ENCODE measurements at places on chromosomes 12 and 14.

GRCh38 chr12:57474430-57474829, 5.2 kb downstream of the ARHGAP9 start:
- DNase-seq: no peak

DNA sequence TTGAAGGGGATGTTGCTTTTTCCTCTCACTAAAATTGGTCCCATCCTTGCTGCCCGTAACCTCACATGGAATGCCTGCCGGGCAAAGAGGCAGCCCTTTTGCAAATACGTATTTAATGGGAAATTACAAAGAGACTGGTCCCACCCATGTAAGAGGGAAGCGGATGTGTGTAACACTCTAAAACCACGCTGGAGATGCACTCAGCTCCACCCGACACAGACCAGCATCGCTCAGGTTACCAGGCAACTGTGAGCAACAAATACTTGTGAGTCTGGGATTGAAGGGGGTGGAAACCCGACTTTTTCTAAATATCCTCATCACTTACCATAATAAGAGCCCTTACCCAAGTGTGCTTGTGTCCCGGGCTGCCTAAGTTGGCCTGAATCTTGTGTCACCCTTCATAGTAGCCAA, 47.7 kb downstream of the ELK3 start:
- peak; percentile 28 for DNase-seq

DNA sequence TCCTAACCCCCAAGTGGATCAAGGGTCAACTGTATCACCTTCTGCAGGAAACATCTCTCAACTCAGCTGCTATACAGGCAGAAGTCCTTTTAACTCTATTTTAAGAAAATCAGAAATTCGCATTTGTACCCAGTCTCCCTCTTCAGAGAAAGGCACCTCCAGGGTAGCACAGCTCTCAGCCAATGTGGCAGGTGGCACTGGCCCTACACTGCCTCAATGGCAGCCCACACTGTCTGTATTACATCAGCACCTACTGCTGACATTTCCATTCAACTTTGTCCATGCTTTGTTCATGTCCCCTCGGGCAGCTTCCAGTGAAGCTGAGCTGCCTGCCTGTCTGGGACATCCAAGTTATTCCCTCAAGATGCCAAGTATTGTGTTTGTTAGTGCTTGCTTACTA, 8.8 kb downstream of the SPTSSA start:
- DNase-seq: no peak

GRCh38 chr14:63972323-63972932, 119.6 kb downstream of the SYNE2 start:
- DNase-seq: peak; percentile 80

- DNase-seq: no peak
Observed at GRCh38 chr12:72989458-72989947, 717.3 kb downstream of the TRHDE start.

- peak; percentile 60 for DNase-seq
Observed at GRCh38 chr12:92466391-92467305, 236.1 kb upstream of the PLEKHG7 start.

DNA sequence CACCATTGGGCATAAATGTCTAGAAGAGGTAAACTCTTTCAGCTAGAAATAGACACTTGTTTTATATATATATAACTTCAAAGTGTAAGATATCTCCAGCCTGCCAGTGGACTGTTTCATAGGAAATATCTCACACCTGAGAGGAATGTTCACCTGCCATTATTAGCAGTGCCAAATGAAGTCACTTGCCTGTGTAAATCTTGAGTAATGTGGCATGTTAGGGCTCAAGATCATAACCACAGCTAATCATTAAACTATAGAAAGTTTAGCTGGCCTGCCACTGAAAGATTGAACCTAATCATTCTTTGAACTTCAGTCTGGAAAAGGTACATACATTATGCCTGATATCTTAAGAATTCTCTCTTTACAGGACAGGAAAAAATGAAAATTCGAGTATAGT, 25.5 kb upstream of the KCNJ8 start:
- no peak for DNase-seq

DNA sequence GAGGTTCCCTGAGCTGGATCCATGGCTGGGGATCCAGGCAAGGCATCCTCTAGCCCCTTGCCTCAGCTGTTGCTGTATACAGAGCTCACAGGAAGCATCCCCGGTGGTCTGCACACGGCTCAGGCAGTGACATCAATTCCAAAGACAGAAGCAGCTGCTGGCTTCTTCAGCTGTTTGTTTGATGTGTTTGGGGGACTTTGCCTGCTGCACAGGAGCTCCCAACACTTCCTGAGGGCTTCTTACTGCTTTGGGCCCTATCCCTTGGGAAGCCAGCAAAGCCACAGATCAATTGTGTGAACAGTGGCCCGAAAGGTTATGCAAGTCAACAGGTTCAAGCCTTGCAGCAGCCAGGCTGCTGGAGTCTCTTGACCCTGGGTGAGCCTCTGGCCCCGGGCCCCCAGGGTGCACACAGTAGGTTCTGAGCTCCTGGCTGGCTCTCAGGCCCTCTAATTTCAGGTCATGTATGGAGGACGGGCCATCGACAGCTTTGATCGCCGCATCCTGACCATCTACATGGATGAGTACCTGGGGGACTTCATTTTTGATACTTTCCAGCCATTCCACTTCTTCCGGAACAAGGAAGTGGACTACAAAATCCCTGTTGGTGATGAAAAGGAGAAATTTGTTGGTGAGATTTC, 42.6 kb downstream of the CCDC92 start:
- no peak for DNase-seq

GRCh38 chr12:19630536-19630935, 191.2 kb downstream of the AEBP2 start:
- DNase-seq: no peak

GRCh38 chr14:79175671-79176070, 1005.5 kb downstream of the NRXN3 start:
- DNase-seq: no peak

DNA sequence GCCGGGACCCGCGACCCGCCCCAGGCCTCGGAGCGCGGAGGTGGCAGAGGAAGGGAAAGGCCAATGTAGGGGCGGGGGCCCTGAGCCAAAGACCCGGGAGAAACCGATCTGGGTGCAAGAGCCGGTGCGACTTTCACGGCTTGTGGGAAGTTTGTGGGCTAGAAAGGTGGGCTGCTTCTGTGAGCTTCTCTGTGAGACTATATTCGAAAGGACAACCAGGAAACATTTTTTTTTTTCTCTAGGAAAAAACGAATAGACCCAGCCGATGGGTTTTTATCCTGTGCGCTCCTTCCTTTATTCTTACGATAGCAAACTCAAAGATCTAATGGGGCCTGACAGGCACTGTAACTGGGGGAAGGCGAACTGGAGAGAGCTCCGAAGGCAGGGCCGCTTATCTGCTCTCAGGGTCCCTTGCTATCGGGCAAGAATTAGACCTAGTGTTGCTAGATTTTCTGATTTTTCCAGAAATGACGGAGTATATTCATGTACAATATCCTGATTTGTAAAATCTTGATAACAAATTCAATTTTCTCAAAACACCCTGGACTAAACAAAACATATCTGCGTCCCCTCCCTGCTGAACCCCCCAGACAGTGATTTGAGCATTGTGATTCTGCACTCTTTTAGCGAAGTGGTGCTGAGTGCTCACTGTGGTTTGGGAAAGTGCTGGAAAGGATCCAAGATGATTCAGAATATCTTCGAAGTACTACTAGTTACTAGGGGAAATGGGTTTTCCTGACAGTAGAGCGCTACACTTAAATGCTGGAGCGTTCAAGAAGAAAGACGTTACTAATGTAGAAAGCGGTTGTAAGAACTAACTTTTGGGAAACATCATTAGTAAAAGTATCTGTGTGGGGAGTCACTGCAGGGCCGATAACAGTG, 563 bp upstream of the STXBP6 start:
- DNase-seq: no peak

GRCh38 chr12:101745481-101745880, 6.2 kb upstream of the SYCP3 start:
- no peak for DNase-seq

DNA sequence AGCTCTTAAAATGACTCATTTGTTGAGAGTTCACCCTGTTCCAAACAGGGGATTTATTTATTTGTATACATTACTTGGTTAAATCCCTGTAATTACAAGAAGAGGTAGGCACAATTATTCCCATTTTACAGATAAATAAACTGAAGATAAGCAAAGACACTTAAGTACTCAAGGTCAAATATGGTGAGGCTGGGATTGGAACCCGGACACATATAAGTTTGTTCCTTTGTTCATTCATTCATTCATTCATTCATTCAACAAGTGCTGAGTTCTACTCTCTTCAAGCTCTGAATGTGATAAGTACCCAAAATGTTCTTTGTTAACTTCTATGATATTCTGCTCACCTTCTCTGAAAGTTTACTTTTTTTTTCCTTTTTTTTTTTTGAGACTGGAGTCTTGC, 2.4 kb upstream of the TRIM9 start:
- DNase-seq: no peak

DNA sequence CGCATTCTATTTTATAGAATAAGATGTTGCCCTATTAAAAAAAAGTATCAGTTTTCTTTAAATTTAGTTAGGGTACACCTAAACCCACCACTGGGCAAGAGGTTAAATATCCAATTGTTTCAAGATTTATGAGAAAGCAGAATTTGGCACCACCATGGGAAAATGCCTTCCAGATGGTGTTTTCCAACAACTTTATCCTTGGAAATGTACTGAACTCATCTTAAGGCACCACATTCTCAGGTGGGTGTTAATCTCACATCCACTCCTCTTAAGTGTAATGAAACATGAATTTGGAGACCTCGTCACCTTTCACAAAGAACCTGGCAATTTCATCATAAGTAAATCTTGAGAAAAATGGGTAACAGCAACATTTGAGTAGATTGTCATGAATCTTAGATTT, 13.1 kb downstream of the CBX5 start:
- peak; percentile 50 for DNase-seq

DNA sequence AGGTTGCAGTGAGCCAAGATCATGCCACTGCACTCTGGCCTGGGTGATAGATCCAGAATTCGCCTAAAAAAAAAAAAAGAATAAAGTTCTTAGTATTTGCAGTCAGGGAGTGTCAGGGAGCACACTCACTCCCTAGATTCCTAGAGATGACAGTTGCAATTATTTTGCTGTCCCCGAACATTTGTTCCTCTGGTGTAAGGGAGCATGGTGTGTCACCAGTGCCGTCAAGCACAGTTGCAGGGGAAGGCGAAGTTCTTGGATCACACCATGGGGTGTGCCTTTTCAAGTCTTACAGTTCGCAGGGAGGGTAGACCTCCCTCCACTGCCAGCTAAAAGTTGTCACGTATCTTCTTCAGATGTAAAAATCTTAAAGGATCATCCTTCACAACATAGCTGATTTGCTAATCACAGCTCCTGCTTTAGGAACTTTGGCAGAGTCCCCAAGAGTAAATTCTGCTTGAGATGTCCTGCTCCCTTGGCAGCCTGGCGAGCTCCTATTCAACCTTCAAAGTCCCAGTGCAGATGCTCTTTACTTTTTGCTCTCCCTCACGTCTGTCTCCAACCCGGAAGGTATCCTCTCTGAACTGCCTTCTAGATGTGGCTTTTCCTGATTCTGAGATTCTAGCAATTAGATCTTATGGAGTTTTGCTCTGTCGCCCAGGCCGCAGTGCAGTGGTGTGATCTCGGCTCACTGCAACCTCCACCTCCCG, 11.3 kb downstream of the ACACB start:
- DNase-seq: no peak

GRCh38 chr14:88271205-88271604, 51.9 kb downstream of the KCNK10 start:
- no peak for DNase-seq

DNA sequence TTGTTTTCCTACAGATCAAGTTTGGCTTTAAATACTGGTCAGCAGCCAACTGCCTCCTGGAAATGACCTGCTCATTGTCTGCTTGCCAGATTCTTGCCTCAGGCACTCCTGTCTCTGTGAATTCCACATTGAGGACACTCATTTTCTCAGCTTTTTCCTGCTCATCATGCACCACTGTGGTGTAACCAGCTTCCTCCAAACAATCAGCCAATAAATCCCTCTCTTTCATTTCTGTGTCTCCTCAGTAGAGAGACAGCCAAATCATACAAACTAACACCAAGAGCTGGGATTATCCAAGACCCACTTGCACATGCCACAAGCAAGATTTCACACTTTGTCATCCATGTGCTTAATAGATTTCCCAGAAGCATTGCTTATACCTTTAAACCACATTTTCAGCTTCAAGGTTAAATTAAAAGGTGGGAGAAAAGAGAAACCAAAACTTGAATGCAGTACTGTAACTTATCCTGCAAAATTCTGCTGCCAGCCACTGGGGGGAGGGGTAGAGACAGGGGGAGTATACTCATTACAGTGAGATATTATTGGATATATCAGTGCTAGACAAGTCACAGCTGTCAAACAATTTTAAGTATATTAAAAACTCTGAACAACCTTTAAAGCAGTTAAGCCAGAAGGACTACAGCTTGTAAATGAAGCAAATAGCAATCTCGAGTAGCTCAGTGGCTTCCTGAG, 105.0 kb downstream of the PPP2R5E start:
- no peak for DNase-seq

- no peak for DNase-seq
Observed at GRCh38 chr12:124856132-124856841, 7.4 kb downstream of the SCARB1 start.

DNA sequence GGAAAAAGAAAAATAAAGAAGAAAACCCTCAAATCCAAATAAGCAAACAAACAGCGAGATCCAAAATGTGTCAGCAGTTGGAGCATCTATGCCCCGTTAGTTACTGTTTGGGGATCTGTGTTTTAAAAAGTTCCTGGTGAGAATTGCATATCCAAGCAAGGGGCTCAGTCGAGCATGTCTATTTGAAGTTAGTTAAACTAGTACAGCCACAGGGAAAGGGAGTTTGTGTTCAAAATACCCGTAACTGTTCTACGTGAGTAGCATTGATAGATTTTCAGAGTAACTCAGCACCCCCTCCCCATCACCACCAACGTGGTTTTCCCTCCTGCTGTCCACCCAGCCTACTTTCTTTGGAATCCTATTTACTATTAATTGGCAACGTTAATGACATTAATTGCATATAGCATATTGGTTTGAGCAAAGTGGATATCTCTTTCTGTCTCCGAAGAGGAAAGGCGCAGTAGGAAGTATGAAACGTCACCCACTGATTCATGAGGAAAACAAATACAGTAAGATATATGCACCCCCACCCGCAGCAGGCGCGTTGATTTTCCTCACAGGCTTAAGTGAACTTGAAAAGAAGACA, 1.5 kb downstream of the NPAS3 start:
- no peak for DNase-seq

DNA sequence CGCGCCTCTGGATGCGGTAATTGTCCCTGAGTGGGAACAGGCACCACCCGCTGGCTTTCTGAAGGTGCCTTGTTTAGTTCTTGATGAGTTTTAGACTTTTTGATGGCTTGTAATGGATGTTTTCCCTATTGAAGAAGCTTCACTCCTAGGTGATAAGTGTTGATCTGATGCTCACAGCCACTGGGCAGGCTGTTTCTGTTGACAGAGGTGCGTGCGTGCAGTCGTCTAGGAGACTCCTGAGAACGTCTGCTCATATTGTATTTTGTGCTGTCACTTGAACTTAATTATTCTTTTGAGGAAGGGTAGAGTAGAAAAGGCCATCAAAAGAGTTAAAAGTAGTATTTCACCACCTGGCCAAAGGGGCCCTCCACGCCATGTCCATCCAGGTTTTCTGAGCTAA, 70.5 kb downstream of the EP400 start:
- DNase-seq: no peak

- peak; percentile 65 for DNase-seq
Observed at GRCh38 chr12:7289743-7290142, 14.1 kb upstream of the ACSM4 start.

GRCh38 chr12:84604551-84604950, 308.0 kb downstream of the SLC6A15 start:
- no peak for DNase-seq

- no peak for DNase-seq
Observed at GRCh38 chr12:92571844-92572543, 130.8 kb upstream of the PLEKHG7 start.

- peak; percentile 69 for DNase-seq
Observed at GRCh38 chr14:36580856-36581831, 1.3 kb downstream of the NKX2-8 start.

Measured in NCI-H2171 treated with DMSO at 0.1 percent for 48 hours (cell line).